Anterior cingulate cortex (tissue), 58 donors: ENCODE measurements at places on chromosomes 1 and 21.
A peak's percentile ranks its signal among the peaks of the same experiment; 100 is the strongest.

DNA sequence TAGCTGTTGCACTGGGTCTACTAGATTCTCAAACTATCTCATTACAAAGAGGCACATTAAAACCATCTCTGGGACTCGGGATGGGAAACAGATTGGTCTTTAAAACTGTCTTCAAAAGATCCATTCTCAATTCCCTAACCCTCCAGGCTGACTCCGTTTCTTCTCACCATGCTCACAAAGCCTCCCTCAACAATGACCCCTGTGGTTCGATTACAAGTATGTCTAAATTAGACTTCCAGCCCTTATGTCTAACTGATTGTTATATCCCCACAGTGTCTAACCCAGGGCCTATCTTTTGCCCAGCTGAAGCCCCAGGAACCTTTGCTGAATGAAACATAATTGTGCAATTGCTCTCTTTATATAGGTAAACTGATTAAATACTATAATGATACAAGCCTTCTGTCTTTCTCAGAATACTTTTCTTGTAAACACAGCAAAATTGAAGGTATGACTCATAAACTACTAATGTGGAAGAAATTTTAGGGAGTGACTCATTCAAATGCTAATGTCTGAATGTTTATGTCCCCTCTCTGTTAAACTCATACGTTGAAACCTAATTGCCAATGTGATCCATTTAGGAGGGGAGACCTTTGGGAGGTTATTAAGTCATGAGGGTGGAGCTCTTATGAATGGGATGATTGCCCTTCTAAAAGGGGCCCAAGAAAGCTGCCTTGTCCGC is 65.6 kb upstream of the DAB1 start:
- DNase-seq = no peak

DNA sequence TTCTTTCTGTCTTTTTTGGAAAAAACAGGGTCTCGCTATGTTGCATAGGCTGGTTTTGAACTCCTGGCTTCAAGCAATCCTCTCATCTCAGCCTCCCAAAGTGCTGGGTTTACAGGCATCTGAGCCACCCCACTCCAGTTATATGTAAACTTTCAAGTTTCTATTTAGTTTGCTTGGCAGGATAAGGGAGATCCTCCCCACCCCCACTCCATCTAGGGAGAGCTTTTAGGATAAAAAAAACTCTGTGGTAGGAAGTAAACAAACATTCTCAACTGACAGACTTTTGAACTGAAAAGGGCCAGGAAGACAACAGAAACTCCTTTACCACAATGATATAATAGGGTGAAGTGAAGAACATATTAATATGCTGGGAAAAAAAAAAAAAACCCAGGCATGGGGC is 41.0 kb upstream of the ZNF326 start:
- no peak for DNase-seq

GRCh38 chr1:178151831-178152230 is 57.9 kb downstream of the RASAL2 start:
- DNase-seq = no peak

GRCh38 chr1:229839800-229840199 is 213.8 kb downstream of the URB2 start:
- DNase-seq = no peak

DNA sequence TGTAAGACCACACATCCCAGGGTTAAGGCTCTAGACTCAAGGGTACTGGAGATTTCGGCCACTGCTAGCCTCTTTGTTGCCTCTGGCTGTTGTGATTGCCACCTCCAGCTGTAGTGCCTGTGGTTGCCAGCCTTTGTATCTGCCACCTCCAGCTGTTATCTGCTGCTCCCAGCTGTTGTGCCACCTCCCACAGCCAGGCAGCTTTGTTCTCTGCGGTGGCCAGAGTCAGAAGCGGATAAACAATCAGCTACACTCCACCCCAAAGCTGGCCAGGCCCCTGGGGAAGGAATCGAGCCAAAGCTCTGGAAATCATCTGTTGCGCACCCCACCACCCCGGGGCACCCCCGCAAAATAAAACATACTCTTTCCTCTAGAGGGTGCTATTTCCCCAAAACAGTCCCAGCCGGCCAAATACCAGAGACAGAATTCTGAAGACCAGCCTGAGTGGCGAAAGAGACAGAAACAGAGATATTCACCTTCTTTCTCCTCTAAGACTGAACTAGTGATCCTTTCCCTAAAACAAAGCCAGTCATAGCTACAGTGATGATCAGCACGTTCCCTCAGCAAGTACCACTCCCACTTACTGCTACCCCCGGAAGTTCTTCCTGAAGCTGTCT is 14.8 kb upstream of the PIGM start:
- DNase-seq = peak; percentile 92

DNA sequence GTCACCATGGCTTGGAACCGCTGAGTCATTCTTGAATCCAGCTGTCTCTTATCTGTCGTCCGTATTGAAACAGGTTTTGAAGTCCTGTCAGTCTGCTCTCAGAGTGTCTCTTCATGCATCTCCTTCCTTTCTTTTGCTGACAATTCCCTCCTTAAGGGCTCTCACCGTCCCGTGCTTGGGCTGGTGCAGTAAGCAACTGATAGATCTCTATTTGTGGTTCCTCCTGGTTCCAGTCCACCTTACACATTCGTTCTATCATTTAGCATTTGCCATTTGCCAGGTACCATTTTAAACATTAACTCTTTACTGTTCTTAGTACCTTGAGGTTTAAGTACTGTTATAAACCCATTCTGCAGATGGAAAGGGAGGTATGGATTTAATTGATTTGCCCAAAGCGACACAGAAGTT is 88.9 kb downstream of the DYRK1A start:
- no peak for DNase-seq
